ENCODE measurements at places on chromosomes 5 and 9.

DNA sequence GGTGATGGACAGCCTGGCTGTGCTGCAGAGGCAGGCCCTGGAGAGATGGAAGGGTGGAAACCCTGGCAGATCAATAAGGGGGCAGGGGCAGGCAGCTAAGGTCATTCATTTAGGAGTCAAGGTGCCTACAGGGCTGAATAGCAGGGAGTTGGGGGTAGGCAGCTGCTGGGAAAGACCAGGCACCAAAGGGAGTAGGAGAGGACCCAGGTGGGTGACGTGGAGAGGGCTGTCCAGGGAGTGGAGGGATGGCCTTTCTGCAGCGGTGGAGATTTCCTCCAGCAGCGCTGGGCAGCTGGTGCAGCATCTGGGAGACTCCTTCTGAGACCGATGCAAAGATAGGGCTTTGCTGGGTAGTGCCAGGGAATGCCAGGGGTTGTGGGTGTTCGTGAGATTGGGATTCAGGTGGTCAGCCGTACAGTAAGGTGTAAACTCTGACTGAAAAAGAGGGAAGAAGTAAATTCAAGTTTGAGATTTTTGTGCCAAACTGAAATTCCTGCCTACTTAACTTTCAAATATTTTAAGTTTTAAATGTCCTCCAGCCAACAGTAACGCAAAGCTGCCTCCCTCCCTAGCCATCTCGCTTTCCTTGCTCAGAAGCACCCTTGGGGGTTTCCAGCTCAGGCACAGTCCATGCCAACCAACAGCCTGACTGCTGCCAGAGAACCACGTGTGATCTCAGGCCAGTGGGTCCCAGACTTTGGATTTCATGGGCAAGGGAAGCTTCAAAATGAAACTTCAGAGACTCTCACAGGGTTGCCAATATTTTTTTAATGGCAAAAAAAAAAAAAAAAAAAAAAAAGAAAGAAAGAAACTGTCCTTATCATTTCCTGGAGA, 18.6 kb upstream of the ANGPTL2 start:
- no peak for DNase-seq

DNA sequence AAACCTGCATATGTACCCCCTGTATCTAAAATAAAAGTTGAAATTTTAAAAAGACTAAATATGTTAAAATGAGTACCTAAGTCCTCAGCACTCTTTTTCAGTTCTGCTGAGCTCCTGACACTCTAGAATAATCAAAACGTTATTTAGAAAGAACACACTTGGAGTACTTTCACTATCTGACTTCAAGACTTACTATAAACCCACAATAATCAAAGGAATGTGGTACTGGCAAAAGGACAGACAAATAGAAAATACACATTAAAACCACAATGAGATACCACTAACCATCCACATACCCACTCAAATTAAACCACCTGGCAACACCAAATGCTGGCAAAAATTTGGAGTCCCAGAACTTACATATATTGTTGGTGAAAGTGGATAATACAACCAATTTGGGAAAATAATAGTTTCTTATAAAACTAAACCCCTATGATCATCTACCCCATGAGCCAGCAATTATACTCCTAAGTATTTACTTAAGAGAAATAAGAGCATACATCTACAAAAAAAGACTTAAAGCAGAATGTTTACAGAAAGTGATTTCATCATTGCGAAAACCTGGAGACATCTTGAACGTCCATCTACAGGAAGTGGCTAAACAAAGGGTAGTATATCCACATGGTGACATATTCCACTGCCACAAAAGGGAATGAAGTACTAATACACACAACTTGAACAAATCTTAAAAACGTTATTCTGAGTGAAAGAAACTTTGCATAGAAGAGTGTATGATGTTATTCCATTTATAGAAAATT, 12.8 kb upstream of the PRSS3 start:
- DNase-seq: no peak

- DNase-seq: no peak
Observed at GRCh38 chr9:134689321-134690181, 47.9 kb downstream of the COL5A1 start.

- no peak for DNase-seq
Observed at GRCh38 chr9:70405808-70406433, 8.5 kb downstream of the KLF9 start.

DNA sequence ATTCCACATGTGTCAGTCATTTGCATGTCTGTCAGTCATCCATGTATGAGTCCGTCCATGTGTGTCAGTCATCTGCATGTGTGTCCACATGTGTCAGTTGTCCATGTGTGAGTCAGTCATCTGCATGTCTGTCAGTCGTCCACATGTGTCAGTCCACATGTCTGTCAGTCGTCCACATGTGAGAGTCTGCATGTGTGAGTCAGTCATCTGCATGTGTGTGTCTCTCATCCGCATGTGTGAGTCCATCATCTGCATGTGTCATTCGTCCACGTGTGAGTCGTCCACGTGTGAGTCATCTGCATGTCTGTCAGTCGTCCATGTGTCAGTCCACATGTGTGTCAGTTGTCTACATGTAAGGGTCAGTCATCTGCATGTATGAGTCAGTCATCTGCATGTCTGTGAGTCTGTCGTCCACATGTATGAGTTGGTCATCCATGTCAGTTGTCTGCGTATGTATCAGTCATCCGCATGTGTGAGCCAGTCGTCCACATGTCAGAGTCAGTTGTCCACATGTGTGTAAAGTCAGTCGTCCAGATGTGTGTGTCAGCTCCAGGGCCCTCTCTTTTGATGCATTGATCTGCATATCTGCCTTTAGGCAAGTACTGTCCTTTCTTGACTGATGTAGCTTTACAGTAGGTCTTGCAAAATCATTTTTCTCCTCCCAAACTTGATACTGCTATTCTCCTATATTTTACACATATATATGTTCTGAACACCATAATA, 72.5 kb upstream of the CACNA1B start:
- DNase-seq: no peak

DNA sequence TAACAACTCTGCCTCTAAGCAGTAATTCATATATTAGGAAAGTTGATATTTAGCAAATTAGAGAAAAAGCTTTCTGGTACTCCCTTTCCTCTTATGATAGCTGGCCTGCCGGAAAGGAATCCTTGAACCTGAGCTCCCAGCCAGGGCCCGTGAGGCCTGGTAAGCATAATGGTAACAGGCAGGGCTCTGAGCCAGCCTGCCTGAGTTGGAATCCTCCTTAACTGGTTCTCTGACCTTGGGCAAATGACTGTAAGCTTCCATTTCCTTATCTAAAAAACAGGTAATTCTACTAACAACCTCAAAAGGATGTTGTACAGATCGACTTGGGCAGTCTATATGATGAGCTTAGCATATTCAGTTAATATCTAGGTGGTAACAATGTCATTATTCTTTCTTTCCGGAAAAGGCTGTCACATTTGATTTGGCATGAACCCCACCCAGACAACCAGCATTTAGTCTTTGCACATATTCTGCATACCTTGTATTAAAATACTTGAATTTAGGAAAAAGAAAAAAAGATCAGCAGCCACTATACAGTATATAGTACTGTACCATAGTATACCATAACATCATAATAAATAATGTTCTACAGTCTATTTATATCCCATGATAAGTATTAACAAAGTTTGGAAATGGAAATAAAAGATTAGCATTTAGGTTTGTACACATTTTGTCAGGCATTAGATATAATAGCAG, 55.7 kb upstream of the MAP3K1 start:
- DNase-seq: no peak

- DNase-seq: no peak
Observed at GRCh38 chr5:178869577-178869976, 9.8 kb downstream of the ZNF354B start.

DNA sequence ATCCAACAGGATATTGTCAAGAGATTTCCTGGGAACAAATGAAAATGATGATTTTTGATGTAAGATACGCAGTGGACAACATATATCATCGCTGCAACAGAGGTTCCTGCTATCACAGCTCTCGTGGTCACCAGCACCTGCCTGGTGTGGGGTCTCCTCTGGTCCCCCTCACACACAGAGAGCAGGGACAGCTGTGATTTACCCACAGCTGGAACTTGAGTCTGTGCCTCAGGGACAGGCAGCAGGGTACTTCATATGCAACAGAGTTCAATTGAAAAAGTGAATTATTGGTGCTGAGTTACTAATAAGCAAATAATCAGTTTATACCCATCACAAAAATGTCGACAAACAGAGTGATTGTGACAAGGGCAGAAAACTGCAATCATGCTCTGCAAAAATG, 93.4 kb downstream of the LMX1B start:
- DNase-seq: no peak

DNA sequence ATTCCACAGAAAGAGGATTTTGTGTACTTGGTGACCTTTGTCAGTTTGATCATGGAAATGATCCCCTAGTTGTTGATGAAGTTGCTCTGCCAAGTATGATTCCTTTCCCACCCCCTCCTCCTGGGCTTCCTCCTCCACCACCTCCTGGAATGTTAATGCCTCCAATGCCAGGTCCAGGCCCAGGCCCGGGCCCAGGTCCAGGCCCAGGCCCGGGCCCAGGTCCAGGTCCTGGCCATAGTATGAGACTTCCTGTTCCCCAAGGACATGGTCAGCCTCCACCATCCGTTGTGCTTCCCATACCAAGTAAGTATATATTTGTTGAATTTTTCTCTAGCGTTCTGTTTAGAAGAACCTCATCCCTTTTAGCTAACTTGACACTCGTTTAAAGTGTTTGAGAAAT, 30.0 kb downstream of the RBM27 start:
- no peak for DNase-seq
